ENCODE measurements at places on chromosomes 4 and X. TPM values are rescaled to one million over a fixed set of nuclear protein-coding genes. Genes with fewer than 3 reads are reported as not detected.

PCYT1B gene
- 0.78 TPM for total RNA-seq

PDE5A gene
- 74.4 TPM for total RNA-seq

TECRL gene
- 0.16 TPM for total RNA-seq

PAGE1 gene
- total RNA-seq, result not detected

IQSEC2 gene
- total RNA-seq, result 31.7 TPM

TCEAL2 gene
- 11.7 TPM for total RNA-seq
